ENCODE measurements at places on chromosomes 11 and 22.

DNA sequence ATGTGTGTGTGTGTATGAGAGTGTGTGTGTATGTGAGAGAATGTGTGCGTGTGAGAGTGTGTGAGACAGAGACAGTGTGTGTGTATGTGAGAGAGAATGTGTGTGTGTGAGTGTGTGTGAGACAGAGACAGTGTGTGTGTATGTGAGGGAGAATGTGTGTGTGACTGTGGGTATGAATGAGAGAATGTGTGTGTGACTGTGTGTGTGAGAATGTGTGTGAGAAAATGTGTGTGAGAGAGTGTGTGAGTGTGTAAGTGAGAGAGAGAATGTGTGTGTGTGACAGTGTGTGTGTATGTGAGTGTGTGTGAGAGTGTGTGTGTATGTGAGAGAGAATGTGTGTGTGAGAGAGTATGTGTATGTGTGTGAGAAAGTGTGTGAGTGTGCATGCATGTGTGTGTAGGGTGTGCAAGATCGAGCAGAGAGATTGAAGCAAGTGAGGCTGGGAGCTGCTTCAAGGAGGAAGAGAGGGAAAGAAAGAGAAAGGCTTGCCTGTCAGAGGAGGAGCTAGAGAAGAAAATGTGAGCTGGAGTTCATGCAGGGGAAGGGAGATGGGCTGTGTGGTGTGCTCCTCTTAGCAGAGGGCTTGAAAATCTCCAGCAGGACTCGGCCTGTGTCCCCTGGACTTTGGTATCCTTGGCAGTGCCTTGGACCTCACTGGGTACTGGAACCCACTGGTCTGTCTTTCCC lies 27.7 kb upstream of the TP53I11 start:
- no peak for DNase-seq

GRCh38 chr11:83827940-83828554 lies 541.9 kb upstream of the CCDC90B start:
- no peak for DNase-seq

- no peak for DNase-seq
Measured at GRCh38 chr11:65151331-65151899, 17.1 kb upstream of the SYVN1 start.

DNA sequence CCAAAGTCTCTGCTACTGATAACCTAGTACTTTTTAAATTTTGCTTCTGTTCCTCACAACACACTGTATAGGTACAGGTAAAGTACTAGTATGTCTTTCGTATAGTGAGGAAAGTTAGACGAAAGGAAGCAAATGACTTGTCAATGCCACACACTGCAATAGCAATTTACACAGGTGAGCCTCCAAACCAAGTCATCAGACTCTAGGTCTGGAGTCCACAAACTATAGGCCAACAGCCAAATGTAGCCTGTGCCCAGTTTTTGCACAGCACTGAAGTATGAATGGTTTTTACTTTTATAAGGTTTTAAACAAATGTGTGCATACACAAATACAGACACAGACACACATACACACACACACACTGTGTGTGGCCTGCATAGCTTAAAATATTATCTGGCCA lies 28.1 kb downstream of the ALG8 start:
- no peak for DNase-seq

GRCh38 chr11:121466063-121466794 lies 13.5 kb upstream of the SORL1-AS1 start:
- DNase-seq: peak; percentile 51
